Activated T-cell treated with anti-CD3 and anti-CD28 coated beads, Interleukin-2, amount 50 U/mL, for 48 hours (primary cell): ENCODE measurements at places on chromosomes 3 and 15.

DNA sequence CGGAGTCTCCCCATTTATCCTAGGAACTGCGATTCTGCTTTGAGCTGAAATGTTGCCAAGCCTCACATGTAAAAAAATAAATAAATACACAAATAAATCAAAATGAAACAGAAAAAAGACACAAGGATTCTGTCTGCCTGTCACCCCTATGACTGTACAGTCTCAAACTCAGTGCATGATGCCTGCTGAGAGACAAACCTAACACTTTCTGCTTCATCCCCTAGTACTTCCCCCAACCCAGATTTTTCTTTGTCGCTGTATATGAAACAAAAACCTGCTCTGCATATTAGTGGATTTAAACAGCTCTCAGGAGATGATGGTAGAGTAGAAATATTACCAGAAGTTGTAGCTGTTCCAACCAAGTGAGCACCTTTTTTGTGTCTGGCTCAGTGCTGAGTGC is 530.7 kb upstream of the CFAP20DC start:
- no peak for DNase-seq

DNA sequence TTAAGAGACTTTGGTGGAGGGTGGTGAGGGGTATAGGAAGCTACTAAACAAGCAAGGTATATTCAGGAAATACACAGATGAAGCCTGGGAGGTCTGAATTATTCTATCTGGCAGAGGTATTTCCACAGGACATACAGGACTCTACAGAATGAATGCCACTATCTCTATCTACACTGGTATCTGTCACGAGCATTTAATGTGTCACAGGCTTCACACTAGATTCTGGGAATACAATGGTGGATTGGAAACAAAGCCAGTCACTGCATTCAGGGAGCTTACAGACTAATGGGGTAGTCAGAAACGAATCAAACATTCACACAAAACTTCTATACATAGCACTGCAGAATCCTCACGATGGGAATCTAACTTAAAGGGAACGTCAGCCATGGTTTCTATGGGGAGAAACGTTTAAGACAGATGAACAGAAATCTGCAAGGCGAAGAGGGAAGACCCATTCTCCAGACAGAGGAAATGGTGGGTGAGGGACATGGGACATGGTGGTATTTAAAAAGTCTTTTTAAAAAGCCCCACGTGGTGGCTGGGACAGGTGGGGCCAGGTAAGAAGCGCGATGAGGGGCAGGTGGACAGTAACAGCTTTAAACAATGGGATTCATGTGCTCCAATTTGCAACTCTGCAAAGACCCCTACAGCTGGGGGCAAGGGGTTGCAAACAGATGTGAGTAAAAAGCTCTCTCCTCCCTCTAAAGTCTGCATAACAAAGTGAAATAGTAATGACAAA is 16.5 kb downstream of the LRIG1 start:
- DNase-seq, result no peak

DNA sequence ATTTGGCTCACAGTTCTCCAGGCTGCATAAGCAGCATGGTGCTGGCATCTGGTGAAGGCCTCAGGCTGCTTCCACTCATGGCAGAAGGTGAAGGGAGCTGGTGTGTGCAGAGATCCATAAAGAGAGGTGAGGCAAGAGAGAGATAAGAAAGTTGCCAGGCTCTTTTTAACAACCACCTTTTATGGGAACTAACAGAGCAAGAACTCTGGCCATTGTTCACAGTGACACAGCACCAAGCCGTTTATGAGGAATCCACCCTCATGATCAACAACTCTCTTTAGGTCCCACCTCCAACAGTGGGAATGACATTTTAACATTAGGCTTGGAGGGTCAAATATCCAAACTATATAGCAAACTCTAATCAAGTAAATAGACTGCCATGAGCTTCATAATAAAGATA is 557.2 kb upstream of the SUCLG2 start:
- DNase-seq, result no peak

GRCh38 chr3:169367016-169367415 is 296.5 kb downstream of the MECOM start:
- no peak for DNase-seq

DNA sequence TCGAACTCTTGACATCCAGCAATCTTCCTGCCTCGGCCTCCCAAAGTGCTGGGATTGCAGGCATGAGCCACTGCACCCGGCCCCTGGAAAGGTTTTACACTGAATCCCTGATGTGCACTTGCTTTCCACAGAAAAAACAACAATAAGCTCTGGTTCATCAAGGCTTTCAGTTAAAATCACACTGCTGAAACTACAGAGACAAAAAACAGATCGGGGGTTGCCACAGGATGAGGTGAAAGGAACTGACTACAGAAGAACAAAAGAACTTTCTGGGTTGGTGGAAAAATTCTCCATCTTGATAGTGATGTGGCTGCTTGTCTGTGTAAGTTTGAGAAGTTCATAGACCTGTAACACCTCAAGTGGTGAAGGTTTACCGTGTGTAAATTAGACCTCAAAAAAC is 2.9 kb downstream of the RAB43 start:
- peak; percentile 48 for DNase-seq

GRCh38 chr3:57112206-57112605 is 51.7 kb downstream of the SPATA12 start:
- DNase-seq, result no peak

DNA sequence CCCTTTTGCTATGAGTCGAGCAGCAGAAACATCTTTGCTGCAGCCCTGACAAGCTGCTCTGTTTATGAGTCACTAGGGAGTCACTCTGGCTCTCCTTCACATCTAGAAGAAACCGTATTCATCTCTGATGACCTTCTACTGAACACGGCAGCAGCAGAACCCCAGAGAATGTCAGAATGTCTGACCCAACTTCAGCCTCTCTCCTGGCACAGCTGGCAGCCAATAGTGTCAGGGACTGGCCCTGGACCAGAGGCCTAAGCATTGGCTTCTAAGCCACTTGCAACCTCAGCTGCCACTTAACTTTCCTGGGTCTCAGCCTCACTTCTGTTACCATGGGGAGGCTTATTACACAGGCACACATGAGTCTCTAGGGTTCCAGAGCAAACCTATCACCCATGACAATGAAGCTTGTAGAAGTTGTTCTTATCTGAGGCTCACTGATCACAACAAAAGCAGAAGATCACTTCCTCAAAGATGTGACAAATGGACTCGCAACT is 184.1 kb upstream of the TLE3 start:
- DNase-seq, result no peak

- no peak for DNase-seq
Measured at GRCh38 chr15:60814062-60814461, 335.1 kb upstream of the ICE2 start.

DNA sequence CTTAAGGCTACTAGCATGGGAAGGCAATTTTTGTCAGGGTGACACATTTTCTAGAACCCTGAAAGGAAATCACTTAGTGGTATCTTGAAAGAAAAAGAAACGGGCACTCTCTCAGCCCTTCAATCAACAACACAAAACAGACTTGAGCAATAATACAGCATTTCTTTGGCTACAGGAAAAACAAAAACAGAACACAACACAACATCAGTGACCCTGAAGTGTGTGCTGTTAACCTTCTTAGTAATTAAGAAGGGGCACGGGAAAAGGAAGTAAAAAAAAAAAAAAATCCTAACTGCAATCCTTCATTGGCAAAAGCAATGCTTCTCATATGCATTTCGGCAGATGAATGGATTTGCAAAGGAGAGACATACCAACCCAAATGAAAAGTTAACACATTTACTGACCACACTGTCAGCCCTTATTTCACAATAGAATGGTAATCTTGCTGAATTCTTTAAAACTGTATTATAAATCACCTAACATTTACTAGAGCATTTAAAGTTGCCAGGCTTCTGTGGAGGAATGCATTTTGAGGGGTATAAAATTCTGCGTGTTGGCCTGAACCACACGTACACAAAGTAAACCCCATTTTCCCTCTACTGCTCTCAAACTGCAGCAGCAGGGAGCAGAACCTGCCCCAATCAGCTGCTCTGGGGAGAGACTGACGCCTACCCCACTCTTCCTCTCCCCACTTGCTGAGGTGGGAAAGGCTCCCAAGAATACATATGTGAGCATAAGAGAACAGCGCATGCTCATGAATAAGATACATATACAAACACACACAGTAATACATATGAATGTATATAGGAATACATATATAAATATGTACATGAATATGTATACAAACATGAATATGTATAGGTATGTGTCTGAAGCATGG is 198.5 kb downstream of the FOXP1 start:
- DNase-seq, result no peak

GRCh38 chr3:61132062-61132461 is 119.2 kb downstream of the FHIT start:
- no peak for DNase-seq

- DNase-seq, result no peak
Measured at GRCh38 chr3:143334231-143334630, 214.7 kb downstream of the CHST2 start.

- DNase-seq, result no peak
Measured at GRCh38 chr3:9934235-9934621, 594 bp downstream of the CRELD1 start.

GRCh38 chr3:32456429-32457130 is 46.1 kb downstream of the CMTM6 start:
- DNase-seq, result peak; percentile 19

DNA sequence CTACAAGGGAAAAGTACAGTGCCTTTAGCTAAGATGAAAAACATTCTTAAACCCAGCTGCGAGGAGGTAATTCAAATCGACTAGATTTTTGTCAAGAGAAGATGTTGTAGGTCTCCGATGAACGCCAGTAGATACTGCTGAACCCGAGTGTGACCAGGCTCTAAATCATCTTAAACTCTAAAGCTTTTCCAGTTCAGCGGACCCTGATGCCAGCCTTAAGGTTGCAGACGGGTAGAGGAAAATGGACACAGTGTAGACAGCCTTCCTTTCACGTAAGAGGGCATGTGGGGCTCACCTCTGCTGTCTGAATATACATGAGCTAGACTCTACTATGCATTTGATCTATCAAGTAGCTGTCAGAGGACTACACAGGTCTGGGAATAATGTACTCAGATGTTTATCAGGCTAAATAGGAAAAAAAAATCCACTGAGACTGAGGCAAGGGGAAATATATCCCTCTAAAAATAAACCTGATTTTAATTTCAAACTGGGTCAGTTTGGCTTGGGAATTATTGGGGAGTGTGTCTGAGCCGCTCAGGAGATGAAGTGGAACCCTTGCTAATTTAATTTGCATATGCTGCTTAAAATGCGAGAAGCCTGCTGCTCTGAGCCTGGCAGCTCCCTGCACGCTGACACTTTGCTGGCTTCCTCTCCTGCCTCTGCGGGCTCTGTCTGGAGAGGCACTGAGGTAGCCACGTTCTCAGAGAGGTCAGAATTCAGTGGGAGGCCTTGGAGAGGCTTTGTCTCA is 151.9 kb downstream of the CADPS start:
- DNase-seq, result no peak

DNA sequence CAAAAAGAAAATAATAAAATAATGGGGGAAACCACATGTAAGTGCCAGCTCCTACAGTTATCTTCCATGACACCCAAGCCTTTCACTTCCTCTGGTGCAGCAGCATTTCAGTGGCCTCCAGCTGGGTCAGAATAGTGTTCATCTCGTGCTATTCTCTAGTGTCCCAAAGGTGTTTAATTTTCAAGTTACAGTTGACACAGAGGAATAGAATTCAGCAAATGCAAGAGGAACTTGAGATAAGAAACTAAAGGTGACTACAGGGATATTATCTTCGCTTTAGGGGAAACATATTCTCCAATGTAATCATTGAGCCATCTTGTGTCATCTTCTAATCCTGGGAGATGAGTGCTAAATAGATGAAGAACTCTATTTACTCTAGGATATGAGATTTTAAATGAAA is 212.8 kb downstream of the EPHA3 start:
- DNase-seq, result no peak

DNA sequence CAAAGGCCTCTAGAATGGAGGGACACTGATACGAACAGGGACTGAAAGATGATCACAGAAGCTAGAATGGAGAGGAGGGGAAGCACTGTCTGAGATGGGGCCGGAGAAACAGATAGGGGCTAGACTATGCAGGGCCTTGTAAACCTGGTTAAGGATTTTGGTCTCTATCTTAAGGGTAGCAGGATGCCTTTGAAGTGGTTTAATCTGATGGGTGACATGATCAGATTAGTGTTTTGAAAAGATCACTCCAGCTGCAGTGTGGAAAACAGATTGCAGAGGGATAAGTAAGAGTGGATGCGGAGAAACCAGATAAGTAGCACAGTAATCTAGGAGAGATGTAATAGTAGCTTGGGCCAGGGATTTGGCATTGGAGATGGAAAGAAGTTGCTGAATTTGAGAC is 108.1 kb downstream of the RSRC1 start:
- no peak for DNase-seq

DNA sequence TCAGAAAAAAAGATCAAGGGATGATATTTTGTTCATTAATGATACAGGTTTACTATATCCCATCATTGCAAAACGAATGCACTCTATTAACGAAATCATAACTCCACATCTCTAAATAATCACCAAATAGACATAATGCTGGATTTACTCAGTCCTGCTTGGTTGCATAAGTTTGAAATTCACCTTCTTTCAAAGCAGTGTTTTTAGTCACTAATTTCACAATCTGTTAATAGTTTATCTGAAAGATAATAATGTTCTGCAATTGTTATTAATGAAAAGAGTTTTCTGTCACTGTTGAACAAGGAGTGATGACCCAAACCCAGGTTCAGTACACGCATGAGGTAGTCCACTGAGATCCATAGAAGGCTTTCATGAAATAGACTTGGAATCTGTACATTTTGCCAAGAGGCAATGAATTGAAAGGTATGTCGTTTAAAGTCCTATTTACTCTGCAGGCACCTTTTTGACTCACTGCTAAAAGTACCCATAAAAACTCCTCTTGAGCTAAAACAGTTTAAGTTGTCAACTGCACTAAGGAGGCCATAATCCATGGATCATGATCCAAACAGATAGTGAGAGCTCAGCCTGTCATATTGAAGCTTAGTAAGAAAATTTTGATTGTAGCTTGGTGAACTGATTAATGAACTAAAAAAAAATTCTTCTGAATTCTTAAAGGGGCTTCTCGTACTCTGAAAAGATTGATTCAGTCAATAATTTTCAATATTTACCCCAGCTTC is 75.6 kb upstream of the MBNL1 start:
- DNase-seq, result no peak

GRCh38 chr15:67134067-67134838 is 68.9 kb downstream of the SMAD3 start:
- DNase-seq, result peak; percentile 69

- DNase-seq, result no peak
Measured at GRCh38 chr15:56678571-56678970, 54.7 kb downstream of the ZNF280D start.

- DNase-seq, result no peak
Measured at GRCh38 chr3:177050501-177051237, 146.6 kb downstream of the TBL1XR1 start.

GRCh38 chr15:63035977-63036376 is 6.6 kb upstream of the TPM1 start:
- DNase-seq, result no peak

GRCh38 chr15:81002009-81002330 is 1.2 kb downstream of the TLNRD1 start:
- no peak for DNase-seq

- no peak for DNase-seq
Measured at GRCh38 chr15:58419803-58420524, 11.8 kb upstream of the LIPC start.

- no peak for DNase-seq
Measured at GRCh38 chr3:197202694-197203093, 95.7 kb downstream of the DLG1 start.
